ENCODE measurements at places on chromosomes 5 and 9.

DNA sequence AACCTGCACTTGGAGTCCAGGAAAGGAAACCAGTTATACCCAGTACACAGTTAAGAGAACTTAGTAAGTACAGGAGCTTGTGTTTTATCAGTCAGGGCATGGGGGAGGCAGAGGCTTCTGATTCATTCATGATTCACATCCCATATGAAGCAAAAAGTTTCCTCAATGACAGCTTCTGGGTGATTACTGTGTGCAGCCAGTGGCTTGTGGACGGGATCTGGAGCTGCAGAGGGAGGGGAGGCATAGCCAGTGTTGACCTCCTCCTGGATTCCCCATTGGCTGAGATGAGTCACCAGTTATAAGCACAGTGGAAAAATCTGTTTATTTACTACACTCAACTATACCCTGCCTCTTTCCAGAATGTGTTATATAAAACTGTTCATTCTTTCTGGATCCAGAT lies 17.7 kb downstream of the IL31RA start:
- no peak for DNase-seq

DNA sequence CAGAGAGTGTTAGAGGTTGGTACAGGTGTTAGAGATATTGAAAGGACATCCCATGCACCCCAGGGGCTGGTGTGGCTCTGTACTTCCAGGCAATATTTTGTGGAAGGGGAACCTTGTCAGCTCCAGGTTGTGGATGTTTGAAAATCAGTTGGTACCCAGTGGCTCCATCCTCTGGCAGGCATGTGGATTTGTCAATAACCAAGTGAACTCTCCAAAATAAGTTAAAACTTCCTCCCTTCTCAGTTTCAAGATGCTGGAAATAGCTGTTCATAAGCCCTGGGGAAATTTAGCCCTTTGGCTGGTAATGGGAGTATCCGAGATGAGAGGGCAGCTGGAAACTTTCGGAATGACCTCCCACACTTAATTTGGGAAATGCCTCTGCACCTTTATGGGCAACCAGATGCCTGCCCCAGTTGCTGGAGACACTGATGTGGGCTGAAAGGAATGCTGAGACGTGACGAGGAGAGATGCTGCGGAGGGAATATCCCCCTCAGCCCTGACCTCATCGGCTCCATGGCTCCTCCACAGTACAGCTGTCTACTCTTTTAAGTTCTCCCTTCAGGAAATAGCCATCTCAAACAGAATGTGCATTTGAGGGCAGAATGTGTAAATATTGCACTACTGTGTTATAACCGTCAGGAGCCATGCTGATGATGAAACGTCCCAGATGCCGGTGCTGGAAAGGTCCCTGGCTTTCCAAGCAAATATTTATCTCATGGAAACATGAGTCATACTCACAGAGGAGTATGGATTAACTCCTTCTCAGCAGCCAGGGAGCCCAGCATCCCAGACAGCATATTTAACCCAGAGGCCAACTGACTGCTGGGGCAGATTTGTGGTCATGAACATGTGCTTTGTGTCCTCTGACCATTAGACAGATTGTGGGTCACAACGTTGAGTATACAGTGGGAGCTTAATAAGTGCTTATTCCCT lies 29.5 kb downstream of the TGFBI start:
- DNase-seq, result no peak

DNA sequence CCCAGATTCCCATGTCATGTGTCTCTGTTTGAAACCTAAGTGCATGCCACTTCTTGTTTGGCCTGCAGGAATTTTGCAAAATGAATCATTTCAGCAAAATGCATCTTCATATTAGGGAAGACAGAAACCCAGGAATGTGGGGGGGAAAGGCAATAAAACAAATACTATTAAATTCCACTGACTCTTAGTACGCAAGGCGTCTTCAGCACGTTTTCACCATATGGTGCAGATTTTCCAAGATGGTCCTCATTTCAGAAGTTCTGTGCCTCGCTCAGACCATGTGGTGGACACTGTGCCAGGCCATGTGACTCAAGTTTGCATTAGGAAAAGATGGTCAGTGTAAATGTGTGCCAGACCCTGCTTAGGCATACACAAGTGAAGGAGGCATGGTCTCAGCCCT lies 184.0 kb downstream of the ACTL7B start:
- no peak for DNase-seq

GRCh38 chr5:66415208-66415607 lies 181.0 kb upstream of the MAST4 start:
- DNase-seq, result no peak

- DNase-seq, result no peak
Observed at GRCh38 chr5:169350016-169350415, 49.1 kb upstream of the SLIT3 start.

- DNase-seq, result no peak
Observed at GRCh38 chr5:124519396-124519795, 227.0 kb downstream of the ZNF608 start.

DNA sequence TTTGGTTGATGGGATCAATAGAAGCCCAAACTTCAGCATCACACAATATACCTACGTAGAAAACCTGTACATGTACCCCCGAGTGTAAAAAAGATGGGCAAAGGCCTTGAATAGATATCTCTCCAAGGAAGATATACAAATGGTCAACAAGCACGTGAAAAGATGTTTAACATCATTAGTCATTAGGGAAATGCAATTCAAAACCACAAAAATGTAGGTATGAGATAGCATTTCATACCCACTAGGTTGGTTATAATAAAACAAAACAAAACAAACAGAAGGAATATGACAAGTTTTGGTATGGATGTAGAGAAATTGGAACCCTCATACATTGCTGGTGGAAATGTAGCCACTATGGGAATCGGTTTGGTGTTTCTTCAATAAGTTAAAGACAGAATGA lies 33.1 kb upstream of the PPARGC1B start:
- no peak for DNase-seq

GRCh38 chr5:38797838-38798237 lies 48.0 kb upstream of the OSMR start:
- DNase-seq, result no peak

GRCh38 chr5:177459819-177460628 lies 13.4 kb downstream of the DBN1 start:
- DNase-seq, result no peak

All from GM13976 (cell line).